Activated CD4-positive, CD25-positive, alpha-beta regulatory T cell (primary cell): ENCODE measurements at places on chromosomes 12 and 14.

DNA sequence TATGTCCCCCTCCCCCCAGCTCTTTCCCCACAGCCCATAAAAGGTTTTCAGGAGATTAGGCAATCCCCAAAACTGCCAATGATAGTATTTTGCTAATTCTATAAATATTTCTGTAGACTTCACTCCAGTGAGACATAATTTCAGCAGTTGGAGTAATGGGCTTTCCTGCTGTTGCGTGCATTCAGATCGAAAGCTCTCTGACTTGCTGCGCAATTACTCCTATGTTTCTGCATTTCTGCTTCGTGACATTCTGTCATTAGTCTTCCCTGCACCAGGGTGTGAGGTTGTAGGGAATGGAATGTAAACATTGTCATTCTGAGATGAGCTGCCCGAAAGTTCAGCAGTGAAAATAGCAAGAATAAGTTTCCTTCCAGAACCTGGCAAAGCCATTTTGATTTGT, 58.2 kb downstream of the SAMD4A start:
- no peak for DNase-seq

DNA sequence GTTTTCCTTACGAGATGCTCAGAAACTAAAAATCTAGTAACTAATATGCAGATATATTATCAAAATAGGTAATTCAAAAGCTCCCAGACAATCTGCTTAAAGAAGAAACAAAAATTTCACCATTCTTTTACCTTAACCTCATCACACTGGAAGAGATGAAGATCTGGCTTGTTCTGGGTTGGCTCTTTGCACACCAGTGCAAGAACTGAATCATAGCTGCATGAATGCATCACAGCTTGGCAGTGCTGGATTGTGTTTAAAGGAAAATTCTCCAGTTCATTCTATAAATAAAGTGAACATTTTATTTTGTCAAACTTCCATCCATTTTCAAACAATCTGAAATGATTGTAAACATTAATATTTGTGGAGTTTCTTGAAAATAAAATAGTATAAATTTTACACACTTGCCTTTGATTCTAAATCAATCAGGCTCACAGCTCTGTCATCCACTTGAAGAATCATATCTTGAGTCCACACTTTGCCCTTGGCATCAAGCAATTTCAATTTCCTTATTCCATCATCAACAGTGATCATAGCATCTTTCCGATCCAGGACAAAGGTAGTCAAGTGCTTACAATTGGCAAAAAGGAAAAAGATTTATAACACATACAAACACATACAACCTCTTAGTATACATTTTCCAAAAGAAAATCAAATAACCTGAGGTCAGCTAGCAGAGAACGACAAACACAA, 119.8 kb downstream of the EPS8 start:
- DNase-seq: no peak

- no peak for DNase-seq
Measured at GRCh38 chr12:34402899-34403705, 380.8 kb downstream of the ALG10 start.

- DNase-seq: no peak
Measured at GRCh38 chr14:81143793-81144192, 77.0 kb downstream of the GTF2A1 start.

GRCh38 chr14:93183596-93184317, 940 bp downstream of the MOAP1 start:
- DNase-seq: no peak

DNA sequence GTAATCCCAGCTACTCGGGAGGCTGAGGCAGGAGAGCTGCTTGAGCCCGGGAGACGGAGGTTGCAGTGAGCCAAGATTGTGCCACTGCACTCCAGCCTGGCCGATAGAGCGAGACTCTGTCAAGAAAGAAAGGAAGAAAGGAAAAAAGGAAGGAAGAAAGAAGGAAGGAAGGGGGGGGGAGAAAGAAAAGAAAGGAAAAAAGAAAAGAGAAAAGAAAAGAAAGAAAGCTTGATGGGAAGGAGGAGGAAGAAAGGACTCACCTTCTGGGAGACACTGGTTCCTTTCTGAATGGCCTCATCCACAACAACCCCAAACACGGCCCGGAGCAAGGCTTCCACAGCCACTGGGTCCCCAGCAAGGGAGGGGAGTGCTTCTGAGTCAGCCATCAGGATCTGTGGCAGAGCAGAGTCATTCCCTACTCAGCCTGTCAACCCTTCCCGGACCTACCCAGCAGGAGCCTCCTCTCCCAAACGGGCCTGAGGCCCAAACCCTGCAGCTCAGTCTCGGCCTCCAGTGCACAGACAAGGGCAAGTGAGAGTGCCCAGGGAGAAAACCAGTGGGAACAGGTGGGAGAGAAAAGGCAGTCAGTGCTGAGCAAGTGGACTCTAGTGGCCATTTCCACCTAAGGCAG, 7.3 kb upstream of the ZNF740 start:
- no peak for DNase-seq

DNA sequence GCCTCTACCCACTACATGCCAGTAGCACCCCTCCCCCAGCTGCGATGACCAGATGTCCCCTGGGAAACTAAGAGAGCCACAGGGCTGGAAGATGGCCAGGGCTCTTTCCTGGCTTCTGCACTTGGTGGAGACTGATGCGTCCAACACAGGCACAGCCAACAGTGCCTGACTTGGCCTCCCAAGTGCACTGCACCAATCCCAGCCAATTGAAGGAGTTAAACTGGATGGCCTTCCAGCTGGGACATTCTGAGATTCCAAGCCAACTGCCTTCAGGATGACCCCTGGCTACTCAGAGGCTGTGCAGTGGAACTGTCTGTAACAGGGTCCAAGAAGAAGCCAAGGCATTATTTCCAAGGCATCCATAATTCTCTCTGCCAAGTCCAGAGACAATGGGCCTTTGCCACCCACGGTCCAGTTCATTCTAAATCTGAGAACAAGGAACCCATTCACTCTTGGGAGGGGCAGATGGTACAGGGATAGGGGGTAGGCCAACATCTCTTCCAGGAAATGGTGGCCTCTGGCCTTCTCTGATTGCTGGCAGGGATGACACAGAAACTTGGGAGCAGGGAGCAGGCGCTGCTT, 35.2 kb downstream of the PRIMA1 start:
- no peak for DNase-seq

- no peak for DNase-seq
Measured at GRCh38 chr14:71716041-71716772, 216.0 kb upstream of the RGS6 start.

DNA sequence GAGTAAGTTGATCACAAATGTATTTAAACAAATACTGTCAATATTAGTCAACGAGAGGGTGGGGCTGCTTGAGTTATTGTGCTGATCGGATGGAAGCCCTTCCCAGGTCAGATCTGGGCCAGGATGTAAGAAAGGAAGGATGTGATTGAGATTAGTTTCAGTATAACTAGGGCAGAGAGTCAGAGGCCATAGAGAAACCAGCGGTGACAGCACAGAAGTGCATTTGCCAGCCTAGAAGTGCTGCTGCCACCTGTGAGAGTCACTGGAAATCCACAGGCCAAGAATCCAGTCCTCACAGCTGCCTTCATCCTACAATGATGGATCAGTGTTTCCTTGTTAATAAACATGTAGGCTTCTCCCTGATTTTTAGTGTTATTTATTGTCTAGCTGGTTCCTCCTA, 9.8 kb upstream of the FERMT2 start:
- no peak for DNase-seq

- no peak for DNase-seq
Measured at GRCh38 chr14:57512220-57512619, 18.6 kb upstream of the CCDC198 start.

- no peak for DNase-seq
Measured at GRCh38 chr12:95102916-95103671, 29.7 kb upstream of the NR2C1 start.

DNA sequence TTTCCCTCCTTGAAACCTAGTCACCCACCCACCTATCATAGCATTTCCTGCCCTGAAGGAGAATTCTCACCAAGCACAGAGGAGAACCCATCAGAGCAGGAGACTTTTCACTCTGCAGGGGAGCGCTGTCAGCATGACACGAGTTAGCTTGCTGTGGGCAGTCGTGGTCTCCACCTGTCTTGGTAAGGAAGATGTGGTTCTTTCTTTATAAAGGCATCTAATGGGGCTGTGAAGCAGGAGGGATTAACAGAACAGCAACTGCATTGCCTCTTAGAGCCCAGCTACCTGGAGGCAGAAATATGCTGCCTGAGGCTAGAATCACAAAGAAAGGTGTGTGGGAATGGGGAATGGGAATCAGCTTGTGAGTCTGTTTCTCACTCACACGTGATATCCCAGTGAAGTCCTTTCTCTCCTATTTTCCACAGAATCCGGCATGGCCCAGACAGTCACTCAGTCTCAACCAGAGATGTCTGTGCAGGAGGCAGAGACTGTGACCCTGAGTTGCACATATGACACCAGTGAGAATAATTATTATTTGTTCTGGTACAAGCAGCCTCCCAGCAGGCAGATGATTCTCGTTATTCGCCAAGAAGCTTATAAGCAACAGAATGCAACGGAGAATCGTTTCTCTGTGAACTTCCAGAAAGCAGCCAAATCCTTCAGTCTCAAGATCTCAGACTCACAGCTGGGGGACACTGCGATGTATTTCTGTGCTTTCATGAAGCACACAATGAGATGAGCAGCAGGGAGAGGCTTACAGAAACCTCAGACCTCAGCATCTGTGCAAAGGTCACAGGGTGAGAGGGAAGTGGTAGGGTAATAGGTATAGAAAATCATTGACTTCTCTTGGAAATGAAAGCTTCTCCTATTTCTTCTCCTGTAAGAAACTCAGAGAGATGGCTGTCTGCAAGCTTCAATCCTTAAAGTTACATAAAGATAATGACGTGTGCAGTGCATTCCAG, 316.9 kb downstream of the DAD1 start:
- no peak for DNase-seq

GRCh38 chr12:110379631-110380030, 23.9 kb downstream of the ANAPC7 start:
- DNase-seq: no peak

DNA sequence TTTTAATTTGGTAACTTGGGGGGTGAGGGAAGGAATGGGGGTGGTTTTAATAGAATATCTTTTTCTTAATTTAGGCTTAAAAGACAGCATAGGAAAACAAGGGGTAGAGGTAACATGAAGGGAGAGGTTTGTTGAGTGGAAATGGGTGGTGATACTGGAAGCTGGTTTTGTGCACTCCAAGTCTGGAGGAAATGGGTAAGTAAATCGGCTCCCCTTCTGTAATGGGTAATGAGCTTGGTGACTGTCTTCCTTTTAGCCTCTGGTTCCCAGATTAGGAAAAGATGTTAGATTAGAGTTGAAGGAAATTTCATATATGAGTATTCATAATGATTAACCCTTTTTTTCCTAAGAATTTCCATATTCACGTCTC, 122.1 kb downstream of the SRGAP1 start:
- no peak for DNase-seq

DNA sequence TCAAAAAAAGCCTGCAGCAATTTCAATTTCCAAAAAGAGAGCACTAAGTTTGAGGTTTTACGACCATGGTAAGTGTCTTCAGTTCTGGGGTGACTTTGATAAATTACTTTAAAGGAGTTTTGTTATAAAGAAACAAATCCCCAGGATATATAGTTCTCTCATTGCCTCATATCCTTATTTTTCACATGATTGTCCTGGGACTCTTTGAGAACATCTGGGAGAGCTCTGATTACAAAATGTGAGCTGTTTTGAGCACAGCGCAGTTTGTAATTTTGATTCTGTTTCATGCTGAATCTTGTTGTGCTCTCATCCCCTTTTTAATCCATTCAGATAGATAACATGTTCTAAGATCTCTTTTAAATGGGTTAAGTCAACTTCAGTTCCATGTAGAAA, 67.7 kb upstream of the DCN start:
- no peak for DNase-seq

DNA sequence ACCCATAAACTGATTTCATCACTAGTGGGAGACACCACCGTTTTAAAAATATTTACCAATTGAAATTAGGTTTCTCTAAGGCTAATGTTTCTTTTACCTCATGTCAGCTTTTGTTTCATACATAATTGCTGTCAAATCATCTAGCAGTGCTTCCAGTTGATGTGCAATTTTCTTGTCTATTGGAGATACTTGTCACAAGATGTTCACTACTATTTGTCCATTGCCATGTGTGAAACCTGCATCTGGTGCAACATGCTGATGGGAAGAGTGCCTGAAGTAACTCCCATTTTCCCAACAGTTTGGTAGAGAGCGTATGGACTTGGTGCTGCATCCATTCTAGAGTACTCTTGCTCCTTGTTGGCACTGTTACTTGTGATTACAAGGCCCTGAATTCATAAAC, 9.7 kb downstream of the XPOT start:
- no peak for DNase-seq

GRCh38 chr12:95216711-95217376, 423 bp downstream of the FGD6 start:
- DNase-seq: no peak

DNA sequence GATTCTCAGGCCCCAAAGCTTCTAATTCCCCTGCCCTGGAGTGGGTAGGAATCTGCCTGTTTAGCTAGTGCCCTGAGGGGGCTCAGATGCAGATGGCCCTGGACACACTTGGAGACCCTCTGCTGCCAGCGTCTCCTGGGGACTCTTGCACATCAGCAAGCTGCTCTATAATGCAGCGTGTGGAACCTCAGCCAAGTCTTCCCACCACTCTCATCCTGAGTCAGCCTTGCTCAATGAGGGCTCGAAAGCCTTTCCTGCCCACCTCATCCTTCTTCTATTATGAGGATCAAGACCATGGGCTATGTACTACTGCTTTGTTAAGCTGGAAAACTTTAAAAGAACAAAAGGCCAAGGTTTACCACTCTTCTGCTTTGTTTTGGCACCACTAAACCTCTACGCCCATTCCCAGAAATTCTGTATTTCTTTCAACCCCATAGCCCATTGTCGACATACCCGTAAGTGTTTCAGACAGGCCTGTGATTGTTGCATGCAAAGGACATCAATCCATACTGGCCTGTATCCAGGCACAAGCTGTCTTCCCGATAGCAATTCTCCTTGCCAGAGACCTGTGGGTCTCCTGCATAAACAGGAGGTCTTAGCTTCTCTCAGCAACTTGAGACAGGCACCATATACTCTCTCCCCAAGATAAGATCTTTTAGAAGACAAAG, 246.9 kb downstream of the DPF3 start:
- no peak for DNase-seq

DNA sequence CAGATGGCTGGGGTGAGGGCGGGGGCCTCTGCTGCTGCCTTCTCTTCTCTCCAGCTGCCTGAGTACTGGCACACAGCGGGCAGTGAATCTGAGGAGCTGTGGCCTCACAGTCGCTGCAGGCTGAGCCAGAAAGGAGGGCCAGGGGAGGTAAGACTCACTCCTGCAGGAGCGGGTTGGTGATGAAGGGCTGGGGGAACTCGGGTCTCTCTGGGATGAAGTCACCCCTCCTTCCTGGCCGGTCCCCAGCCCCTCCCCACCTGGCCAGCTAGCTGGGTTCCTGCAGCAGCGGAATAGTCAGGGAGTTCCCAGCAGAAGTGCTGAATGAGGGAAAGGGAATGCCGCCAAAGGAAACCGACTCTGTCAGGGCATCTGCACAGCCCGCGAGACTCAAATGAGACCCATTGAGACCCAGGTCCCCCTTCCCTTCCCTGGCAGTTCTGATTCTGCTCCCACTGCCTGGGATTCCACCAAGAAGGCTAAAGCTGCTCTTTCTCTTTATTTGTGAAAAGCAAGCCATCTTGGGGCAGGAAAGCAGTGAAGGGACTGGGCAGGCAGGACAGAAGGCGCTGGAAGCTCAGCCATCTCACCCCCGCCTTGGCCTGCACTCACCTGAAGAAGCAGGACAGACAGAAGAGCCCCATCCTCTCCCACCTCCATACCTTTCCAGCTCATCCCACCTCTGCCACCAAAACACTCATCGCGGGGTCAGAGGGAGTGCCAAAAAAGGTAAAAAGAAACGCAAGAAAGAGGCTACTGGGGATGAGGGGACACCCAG, 5.3 kb downstream of the NGB start:
- no peak for DNase-seq
